Esophagus squamous epithelium (tissue), 5 donors: ENCODE measurements at places on chromosomes 6 and 20.

DNA sequence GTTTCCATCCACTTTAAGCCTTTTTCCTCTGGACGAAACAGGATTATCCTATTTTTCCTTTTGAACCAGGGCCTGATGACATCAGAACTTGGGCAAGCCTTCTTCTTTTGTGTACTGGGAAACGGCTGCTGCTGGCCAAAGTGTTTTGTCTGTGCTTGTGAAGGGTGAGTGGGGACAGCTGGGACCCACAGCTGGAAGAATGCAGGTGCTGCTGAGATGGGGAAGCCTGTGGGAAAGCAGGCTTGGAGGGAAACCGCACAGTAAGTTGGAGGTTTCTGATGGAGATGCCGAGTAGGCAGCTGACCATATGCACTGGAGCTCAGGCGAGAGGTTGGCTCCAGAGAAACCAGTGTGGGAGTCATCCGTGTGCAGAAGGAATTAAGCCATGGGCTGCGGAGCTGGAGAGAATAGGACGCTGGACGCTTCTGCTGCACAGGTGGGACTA lies 8.5 kb upstream of the PSMG4 start:
- DNase-seq = no peak

DNA sequence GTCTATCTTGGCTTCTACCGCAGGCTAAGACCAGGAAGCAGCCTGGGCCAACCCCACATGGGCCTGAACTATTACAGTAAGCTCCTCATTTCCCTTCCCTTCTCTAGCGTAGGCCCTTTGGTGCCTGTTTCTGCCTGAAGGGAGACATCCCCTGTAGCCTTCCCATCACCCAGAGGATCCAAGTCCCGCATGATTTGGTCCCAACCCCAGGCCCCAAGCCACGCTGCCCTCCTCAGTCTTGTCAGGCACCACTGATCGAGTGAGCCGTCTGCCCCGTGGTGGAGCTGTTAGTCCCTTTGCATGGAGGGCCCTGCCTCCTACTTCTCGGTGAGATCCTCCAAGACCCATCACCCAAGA lies 46.4 kb downstream of the EBF4 start:
- DNase-seq = no peak

- no peak for DNase-seq
Measured at GRCh38 chr6:10146715-10147451, 268.0 kb downstream of the TFAP2A start.

GRCh38 chr6:147954938-147955337 lies 387.7 kb upstream of the SASH1 start:
- DNase-seq = no peak

DNA sequence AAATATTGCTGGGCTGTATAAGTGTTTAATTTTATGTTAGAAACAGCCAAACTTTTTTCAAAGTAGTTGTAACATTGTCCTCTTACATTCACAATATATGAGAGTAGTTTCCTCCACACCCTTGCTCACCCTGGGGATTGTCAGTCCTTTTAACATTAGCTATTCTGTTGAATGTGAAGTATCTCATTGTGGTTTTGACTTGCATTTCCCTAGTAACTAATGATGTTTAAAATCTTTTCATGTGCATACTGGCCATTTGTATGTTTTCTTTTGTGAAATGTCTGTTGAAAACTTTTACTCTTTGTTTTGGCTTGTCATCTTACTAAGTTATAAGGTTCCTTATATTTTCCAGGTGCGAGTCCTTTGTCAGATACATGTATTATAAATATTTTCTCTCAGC lies 32.9 kb downstream of the TRIM38 start:
- no peak for DNase-seq

- DNase-seq = no peak
Measured at GRCh38 chr6:79167931-79168694, 66.4 kb downstream of the HMGN3 start.

DNA sequence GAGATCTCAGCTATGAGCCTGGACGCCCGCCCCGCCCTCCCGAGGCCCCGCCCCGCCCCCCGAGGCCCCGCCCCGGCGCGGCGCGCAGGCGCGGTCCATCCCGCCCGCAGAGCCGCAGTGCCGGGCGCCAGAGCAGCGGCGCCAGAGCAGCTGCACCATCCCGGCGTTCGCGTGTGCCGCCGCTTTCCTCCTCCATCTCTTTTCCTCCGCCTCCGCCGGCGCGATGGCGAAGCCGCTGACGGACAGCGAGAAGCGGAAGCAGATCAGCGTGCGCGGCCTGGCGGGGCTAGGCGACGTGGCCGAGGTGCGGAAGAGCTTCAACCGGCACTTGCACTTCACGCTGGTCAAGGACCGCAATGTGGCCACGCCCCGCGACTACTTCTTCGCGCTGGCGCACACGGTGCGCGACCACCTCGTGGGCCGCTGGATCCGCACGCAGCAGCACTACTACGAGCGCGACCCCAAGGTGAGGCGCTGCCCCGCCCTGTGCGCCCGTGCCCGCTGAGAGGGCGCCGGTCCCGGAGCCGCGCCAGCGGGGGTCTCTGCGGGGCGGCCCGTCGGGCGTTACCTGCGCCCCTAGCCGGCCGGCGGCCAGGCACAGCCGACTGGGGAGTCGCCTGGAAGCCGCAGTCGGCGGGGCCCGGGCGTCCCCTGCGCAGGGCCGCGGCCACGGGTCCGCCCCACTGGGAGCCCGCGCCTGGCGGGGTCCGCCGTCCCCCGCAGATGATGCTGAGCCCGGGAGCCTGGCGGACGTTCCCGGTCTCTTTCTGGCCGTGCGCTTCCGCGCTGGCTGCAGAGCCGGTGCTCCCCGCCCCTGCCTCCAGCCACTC lies at the start of gene PYGB:
Gene PYGB, plus strand, starts transcription at position 130 of the 830 bp plus-strand sequence. Its CDS starts 94 bp downstream, at position 224.
- DNase-seq = no peak

GRCh38 chr6:35016502-35017321 lies 124.4 kb downstream of the TCP11 start:
- DNase-seq = no peak

GRCh38 chr20:50049442-50050026 lies 63.4 kb downstream of the UBE2V1 start:
- no peak for DNase-seq

GRCh38 chr20:7496394-7496991 lies 443.8 kb downstream of the HAO1 start:
- DNase-seq = no peak

GRCh38 chr6:117546674-117547073 lies 55.6 kb downstream of the GOPC start:
- no peak for DNase-seq

- no peak for DNase-seq
Measured at GRCh38 chr6:160871320-160871719, 120.2 kb upstream of the MAP3K4 start.

DNA sequence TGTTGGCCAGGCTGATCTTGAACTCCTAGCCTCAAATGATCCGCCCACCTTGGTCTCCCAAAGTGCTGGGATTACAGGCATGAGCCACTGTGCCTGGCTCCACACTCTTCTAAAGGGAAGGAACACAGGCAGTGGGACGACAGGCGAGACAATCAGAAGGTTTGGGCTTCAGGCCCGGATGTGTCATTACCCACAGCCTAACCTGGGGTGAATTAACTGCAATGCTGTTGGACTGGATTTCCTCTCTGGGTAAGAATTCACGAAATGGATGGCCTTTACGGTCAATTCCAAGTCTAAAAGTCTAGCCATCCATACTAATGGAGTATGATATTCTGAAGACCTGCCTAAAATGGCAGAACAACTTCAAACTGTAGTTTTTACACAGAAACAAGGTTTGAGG lies 83.7 kb upstream of the CCDC28A start:
- DNase-seq = no peak

DNA sequence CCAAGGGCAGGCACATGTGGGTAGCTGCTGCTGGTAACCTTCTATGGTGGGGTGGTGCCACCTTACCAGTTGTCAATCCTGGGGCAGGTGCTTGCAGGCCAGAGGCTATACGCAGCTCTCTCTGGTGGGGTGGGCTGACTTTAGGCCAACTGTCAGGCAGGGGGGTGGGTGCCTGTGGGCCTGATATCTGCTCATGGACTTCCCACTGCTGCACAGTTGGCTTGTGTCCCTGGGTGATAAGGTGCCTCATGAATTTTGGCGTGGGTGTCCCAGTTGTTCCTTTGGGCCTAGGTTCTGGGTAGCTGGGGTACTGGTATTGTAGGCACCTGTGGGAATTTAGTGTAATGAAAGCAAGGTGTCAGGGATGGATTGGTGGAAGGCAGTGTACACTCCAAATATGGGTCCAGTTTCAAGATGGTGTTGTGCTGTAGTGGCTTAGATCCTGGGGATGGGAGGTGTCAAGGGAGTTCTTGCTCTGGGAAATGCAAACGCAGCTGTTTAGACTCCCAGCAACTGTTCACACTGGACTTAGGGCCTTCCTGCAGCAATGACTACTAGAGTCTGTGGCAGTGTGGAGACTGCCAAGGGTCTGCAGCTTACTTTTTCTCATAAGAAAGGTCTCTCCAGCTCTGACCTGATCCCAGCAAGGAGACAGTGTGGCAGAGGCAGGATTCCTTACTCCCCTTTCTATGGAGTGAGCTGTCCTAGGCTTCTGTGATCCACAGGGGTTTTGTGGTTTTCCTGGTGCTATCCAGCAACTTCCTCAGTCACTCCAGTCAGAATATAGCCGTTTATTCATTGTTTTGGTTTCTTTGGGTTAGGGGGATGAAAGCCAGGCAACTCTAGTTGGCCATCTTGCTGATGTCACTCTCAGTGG lies 128.2 kb downstream of the CRYBG1 start:
- no peak for DNase-seq

- no peak for DNase-seq
Measured at GRCh38 chr6:4466769-4467480, 309.3 kb upstream of the CDYL start.

GRCh38 chr20:40225596-40225995 lies 463.4 kb downstream of the MAFB start:
- no peak for DNase-seq

DNA sequence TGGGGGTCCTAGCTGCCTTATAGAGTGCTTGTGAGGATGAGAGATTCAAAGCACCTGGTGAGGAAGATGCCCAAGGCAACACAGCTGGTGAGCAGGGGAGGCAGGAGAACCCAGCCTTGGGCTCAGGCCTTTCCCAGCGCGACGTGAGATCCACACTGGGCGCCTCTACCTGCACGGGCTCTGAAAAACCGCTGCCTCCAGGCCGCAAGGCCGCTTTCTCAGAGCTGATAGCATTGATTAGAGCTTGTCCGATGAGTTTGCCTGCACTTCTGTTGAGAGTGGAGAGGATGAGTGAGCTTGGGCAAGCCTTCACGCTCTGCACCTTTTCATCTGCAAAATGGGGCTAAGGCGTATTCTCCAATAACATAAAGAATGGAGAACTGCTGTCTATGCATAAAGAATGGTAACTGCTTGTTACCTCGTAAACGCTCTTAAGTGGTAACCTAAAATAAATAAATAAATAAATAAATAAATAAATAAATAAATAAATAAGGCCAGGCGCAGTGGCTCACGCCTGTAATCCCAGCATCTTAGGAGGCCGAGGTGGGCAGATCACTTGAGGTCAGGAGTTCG lies 916 bp downstream of the PABPC1L start:
- no peak for DNase-seq

DNA sequence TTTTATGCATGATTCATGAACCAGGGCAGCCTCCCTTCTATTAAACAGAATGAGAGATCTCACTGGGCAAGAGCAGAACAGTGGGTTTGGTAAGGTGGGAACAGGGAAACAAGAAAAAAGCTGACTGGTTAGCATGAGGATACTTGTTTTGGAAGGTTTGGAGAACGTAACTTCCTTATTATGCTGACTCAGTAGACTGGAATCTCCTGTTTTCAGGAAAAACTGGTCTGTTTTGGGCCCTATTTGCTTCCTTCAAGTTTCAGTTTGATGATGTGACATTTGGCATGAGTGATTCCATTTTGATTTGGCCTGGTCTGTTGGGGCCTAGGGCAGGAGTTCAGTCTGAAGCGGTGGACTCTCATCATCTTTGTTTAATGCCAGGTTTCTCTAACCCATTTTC lies 172.0 kb downstream of the MYLK4 start:
- DNase-seq = no peak

DNA sequence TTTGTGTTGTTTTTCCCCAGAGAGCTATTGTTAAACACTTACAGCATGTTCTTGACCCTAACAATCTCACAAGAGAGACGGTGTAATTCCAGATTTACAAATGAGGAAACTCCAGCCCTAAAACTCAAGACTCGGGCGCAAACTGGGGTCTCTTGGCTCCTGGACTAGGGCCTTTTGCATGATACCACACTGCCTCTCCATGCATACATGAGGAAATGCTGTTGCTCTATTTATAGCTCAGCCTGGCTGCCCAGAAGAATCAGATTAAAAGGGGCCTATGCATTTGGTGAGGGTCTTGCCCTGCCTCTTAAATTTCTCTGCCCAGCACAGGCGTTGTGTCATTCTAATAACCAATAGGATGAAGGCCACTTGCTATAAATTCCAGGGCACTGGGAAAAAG lies 30.5 kb upstream of the SNRPB2 start:
- DNase-seq = no peak

- no peak for DNase-seq
Measured at GRCh38 chr20:22583773-22584521, 425 bp downstream of the FOXA2 start.

GRCh38 chr20:62815066-62815991 lies 1.5 kb upstream of the COL9A3 start:
- no peak for DNase-seq

DNA sequence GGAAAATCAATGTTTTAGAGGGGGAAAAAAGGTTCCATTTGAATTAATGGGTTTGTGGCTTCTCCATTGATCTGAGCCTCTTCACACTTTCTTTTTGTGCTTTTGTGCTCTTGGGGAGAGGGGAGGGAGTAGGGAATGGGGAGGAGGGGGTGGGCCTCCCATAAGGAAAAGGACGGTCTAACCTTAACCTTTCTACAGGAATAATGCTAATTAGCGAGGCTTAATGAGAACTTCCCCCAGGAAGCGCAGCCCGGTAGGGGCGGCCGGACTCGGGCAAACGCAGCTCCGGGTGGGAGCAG lies 103.0 kb downstream of the NOL4L start:
- DNase-seq = no peak

DNA sequence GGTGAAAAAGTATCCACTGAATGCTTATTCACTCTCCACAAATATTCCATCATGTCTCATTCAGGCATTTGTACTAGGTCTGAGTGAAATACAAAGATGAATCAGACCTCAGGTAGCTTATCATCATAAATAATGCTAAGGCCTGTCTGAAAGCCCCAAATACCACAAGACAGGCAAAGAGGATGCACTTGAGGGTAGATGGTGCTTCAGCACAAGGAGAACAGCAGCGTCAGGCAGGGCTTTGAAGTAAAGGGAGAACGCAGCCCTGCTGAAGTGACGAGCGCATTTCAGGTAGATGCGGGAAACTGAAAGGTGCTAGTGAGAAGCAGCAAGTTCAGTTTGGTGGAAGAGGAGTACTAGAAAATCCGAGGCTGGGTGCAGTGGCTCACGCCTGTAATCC lies 38.7 kb downstream of the MAP3K5 start:
- no peak for DNase-seq

DNA sequence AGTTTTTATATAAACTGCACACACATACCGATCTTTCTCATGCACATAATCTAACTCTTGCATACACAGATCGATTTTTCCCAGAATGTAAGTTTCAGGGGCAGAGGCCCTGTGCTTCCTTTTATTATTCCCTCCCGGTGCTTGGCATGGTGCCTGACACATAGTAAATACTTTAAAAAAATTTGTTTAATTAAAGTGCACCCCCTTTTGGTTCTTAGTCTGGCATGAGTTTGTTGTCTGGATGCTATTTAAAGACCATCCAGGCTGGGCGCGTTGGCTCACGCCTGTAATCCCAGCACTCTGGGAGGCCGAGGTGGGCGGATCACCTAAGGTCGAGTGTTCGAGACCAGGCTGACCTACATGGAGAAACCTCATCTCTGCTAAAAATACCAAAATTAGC lies 5.4 kb upstream of the DEK start:
- DNase-seq = no peak

GRCh38 chr6:64984948-64985347 lies 722.1 kb downstream of the EYS start:
- no peak for DNase-seq

- no peak for DNase-seq
Measured at GRCh38 chr6:86949771-86950170, 12.4 kb downstream of the HTR1E start.
